Kidney (tissue), 22 donors: ENCODE measurements at places on chromosomes 2 and 18. TPM values are rescaled to one million over a fixed set of nuclear protein-coding genes. Genes with fewer than 3 reads are reported as not detected.

DNA sequence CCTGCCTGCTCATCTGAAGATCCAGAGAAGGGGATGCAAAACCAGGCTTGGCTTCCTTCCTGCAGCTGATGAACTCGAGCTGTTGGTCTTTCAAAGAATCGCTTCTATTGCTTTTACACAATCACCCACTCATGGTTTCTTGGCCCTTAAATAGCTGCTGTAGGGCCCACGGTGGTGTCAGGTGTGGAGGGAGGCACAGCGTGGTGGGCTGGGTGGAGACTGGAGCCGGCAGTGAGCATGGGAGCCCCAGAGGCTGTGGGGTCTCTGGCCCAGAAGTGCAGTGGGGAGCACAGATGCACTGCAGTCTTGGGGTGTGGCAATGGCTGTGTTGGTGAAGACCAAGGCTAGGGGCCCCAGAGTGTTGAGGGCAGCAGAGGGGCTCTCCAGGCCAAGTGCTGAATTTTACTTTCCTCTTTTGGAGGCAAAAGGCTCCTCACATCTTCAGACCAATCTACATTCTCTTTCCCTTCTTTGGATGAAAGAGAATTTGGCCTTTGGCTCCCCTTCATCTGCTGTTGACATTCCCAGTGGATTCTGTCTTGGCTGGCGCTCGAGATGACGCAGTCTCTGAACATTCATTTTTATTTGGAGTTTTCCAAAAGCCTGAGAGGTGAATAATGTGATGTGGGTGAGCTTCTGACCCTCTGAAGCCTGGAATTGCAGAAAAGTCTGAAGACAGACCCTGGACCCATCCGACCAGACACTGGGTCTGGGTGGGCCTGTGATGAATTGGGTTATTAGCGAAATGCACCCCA, 70.1 kb upstream of the ASB18 start:
- H3K36me3 ChIP-seq: no peaks in the 10 kb centered on the region
- H3K27ac ChIP-seq: no peak overlapping the region
- no peak overlapping the region for H3K4me3 ChIP-seq
- no peak for DNase-seq
- H3K4me1 ChIP-seq: peaks cover 5% of the 10 kb centered on the region

GRCh38 chr2:133941666-133942065, 312.2 kb upstream of the MGAT5 start:
- H3K36me3 ChIP-seq: no peaks in the 10 kb centered on the region
- H3K4me3 ChIP-seq: no peak overlapping the region
- no peak overlapping the region for H3K27ac ChIP-seq
- no peaks in the 10 kb centered on the region for H3K27me3 ChIP-seq
- no peak for DNase-seq
- no peaks in the 10 kb centered on the region for H3K4me1 ChIP-seq

DNA sequence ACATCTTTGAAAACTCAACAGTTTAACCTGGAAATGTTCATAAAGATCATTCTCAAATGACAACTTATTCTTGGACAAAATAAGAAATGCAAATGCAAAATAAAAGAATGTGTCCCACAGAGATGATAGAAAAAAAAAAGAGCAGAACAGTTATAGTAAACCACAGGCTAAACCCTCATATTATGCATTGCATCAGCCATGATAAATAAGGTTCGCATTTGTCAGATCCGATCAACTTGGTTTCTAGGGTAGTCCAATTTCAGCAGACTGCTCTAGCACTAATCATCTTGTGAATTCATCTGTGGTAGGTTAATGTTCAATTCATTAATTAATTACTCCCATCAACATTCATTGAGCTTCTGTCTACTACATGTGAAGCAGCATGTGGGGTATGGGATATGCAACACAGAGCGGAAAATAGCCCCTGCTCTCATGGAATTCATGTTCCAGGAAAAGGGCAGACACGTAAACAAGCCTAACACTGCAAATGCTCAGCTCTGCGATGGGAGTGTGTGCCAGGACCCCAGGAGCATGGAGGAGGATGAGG, 316.2 kb upstream of the REV1 start:
- no peaks in the 10 kb centered on the region for H3K36me3 ChIP-seq
- H3K4me3 ChIP-seq: no peak overlapping the region
- no peaks in the 10 kb centered on the region for H3K4me1 ChIP-seq
- no peak for DNase-seq

- H3K4me1 ChIP-seq: no peaks in the 10 kb centered on the region
- H3K4me3 ChIP-seq: no peak overlapping the region
- no peaks in the 10 kb centered on the region for H3K27me3 ChIP-seq
Measured at GRCh38 chr2:37582481-37583220, 88.8 kb downstream of the CDC42EP3 start.

The RNF152 gene
- total RNA-seq: 45.0 TPM

The TSPYL6 gene
- not detected for total RNA-seq

- H3K4me1 ChIP-seq: no peaks in the 10 kb centered on the region
- no peak overlapping the region for H3K27ac ChIP-seq
- H3K36me3 ChIP-seq: no peaks in the 10 kb centered on the region
- no peaks in the 10 kb centered on the region for H3K27me3 ChIP-seq
Measured at GRCh38 chr2:196452758-196453157, 186.8 kb upstream of the CCDC150 start.

GRCh38 chr18:35095983-35096676, 54.9 kb downstream of the MAPRE2 start:
- peaks cover 2% of the 10 kb centered on the region for H3K36me3 ChIP-seq
- no peak for DNase-seq
- H3K4me1 ChIP-seq: no peaks in the 10 kb centered on the region
- no peaks in the 10 kb centered on the region for H3K27me3 ChIP-seq
- no peak overlapping the region for H3K27ac ChIP-seq
- H3K4me3 ChIP-seq: no peak overlapping the region

The CROCC2 gene
- total RNA-seq: 0.13 TPM

GRCh38 chr2:237603718-237604362, 13.3 kb upstream of the RAB17 start:
- H3K27me3 ChIP-seq: no peaks in the 10 kb centered on the region
- H3K27ac ChIP-seq: peak overlapping the region; percentile 70
- H3K4me1 ChIP-seq: no peaks in the 10 kb centered on the region
- H3K36me3 ChIP-seq: no peaks in the 10 kb centered on the region

GRCh38 chr2:58182527-58182926, 58.6 kb downstream of the FANCL start:
- no peak overlapping the region for H3K27ac ChIP-seq
- H3K4me3 ChIP-seq: no peak overlapping the region
- H3K27me3 ChIP-seq: no peaks in the 10 kb centered on the region
- H3K4me1 ChIP-seq: no peaks in the 10 kb centered on the region
- no peak for DNase-seq
- H3K36me3 ChIP-seq: no peaks in the 10 kb centered on the region

The UGT1A8 gene
- total RNA-seq: not detected

The GREB1 gene
- total RNA-seq: 0.98 TPM

DNA sequence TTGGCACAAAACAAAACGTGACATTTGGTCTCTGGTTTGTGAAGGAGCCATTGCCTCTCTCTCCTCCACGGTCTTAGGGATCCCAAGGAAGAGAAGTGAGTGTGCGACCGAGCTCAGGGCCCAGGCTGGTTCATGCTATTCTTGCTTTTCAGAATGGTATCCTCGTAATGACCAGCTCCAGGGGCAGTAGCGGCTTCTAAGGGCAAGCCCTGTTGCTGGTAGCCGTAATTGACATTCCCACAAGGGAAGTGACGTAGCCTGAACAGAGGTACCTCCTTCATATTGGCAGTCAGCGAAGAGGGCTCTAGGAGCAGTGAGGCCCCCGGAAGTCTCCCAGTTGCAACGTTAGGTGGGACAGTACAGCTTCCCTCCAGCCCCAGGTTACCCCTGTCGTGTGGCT, 77.9 kb downstream of the CLIP4 start:
- no peak overlapping the region for H3K4me3 ChIP-seq
- DNase-seq: no peak
- H3K27me3 ChIP-seq: no peaks in the 10 kb centered on the region
- no peaks in the 10 kb centered on the region for H3K4me1 ChIP-seq
- no peak overlapping the region for H3K27ac ChIP-seq

- no peaks in the 10 kb centered on the region for H3K36me3 ChIP-seq
- H3K4me1 ChIP-seq: peaks cover 3% of the 10 kb centered on the region
- H3K27ac ChIP-seq: no peak overlapping the region
Measured at GRCh38 chr2:241036964-241037421, 38.6 kb downstream of the SNED1 start.

- H3K36me3 ChIP-seq: no peaks in the 10 kb centered on the region
- no peak overlapping the region for H3K27ac ChIP-seq
- DNase-seq: no peak
- no peaks in the 10 kb centered on the region for H3K27me3 ChIP-seq
- no peak overlapping the region for H3K4me3 ChIP-seq
- no peaks in the 10 kb centered on the region for H3K4me1 ChIP-seq
Measured at GRCh38 chr2:173982918-173983317, 17.7 kb upstream of the SP3 start.

The GAD1 gene
- total RNA-seq: 1.1 TPM

The FBLN7 gene
- total RNA-seq: 4.6 TPM

The ACMSD gene
- total RNA-seq: 44.0 TPM

DNA sequence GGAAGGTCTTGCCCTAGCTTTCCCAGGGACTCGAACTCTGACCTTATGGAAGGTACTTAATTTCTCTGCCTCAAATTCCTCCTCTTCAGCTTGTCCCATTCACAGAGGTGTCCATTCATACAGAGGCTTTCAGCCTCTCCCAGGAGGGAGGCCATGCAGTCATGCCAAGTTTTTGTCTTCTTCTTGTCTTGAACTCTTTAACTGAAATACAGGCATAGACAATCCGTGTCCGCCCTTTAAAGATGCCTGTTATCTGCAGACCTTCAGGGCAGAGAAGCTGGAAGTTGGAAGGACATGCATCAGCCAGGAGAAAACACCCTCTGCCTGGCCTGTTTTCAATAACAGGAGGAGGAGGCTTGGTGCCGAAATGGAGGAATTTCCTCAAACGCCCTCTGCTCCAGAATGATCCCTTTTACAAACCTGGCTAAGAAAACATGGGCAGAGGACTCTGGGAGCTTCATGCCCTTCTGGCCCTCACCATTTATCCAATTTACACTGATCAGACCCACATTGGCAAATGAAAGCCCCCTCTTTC, 308.3 kb downstream of the MYCN start:
- H3K4me1 ChIP-seq: no peaks in the 10 kb centered on the region
- no peak overlapping the region for H3K4me3 ChIP-seq
- DNase-seq: no peak
- H3K36me3 ChIP-seq: no peaks in the 10 kb centered on the region
- no peak overlapping the region for H3K27ac ChIP-seq
- no peaks in the 10 kb centered on the region for H3K27me3 ChIP-seq

- no peaks in the 10 kb centered on the region for H3K4me1 ChIP-seq
- no peaks in the 10 kb centered on the region for H3K27me3 ChIP-seq
- H3K27ac ChIP-seq: no peak overlapping the region
- DNase-seq: peak; percentile 38
- no peaks in the 10 kb centered on the region for H3K36me3 ChIP-seq
- H3K4me3 ChIP-seq: no peak overlapping the region
Measured at GRCh38 chr2:237260039-237260620, 153.8 kb downstream of the COL6A3 start.

DNA sequence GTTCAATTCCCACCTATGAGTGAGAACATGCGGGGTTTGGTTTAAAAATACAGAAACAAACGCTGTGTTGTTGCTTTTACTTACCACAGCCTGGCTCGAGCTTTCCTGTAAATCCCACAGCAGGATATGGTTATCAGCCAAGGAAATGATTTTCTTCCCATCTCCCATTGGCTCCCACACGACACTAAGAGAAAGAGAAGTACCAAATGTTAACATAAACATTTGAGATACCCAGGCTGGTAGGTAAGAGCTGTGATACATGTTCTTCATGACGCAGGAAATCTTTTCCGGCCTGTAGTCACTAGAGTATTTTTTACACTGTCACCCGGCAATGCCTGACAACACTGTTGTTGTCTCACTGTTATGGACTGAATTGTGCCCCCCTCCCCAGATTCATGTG, 163.6 kb downstream of the EIPR1 start:
- no peak overlapping the region for H3K4me3 ChIP-seq
- H3K4me1 ChIP-seq: no peaks in the 10 kb centered on the region

DNA sequence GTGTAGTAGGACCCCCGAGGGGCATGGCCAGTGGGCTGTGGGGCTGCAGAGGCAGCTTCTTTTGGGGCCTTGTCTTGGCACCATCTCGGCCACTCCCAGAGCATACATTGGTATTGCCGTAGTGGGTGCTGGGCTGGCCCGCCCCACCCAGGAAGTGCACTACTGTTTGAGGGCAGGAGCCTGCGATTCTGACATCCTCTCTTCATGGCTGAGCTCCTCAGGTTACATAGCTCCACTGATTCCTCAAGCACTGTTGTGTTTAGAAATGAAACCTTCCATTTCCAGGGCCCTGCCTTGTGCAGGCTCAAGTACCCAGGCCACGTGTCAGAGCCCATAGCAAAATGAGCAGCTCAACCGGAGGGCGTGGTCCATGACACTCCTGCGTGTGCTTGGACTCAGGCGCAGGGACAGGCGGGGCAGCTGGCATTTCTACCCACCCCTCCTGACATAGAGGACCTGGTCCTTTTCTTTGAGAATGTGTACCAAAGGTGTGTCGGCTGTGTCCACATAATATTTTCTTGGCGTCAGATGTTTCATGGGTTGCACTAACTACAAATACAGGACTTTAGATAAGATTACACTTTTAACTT, 67.9 kb downstream of the DGKD start:
- H3K4me1 ChIP-seq: peaks cover 10% of the 10 kb centered on the region
- no peak overlapping the region for H3K4me3 ChIP-seq

The SCN7A gene
- 3.6 TPM for total RNA-seq

DNA sequence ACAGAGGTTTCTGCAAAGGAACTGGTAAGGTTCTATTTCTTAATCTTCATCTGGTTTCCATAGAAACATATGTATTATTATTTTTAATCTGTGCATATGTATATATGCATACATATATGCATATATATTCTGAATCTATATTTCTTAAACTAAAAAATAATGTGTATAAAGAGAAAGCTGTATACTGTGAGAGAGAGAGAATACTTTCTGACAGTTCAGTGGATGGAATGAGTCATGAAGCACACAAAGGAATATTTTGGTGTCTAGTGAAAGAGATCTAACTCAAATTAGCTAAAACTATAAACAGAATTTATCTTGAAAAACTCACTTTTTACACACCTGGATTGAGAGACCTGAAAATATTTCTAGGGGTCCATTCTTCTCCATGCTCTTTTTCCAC, 1929.3 kb upstream of the LRRTM1 start:
- H3K4me1 ChIP-seq: no peaks in the 10 kb centered on the region
- DNase-seq: no peak
- H3K27me3 ChIP-seq: no peaks in the 10 kb centered on the region
- H3K4me3 ChIP-seq: no peak overlapping the region
- no peak overlapping the region for H3K27ac ChIP-seq
- H3K36me3 ChIP-seq: no peaks in the 10 kb centered on the region

DNA sequence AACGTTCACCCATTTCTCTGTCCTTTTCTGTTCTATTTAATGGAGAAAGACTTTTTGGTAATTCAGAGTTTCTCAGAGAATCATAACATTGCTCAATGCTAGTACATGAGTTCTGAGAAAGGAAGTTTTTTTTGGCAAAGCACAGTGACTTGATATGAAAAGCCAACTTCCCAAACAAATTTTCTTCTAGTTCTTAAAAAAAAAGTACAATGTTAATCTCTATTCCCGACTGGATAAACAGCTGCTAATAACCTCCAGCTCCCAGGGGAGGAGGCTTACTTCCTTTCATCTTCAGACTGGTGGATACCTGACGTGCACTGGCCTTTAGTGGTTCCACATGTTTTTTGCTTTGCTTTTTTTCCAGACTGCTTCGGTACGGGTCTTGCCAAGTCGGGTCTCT, 284.6 kb upstream of the CCDC68 start:
- H3K4me3 ChIP-seq: no peak overlapping the region
- peak; percentile 40 for DNase-seq
- H3K36me3 ChIP-seq: no peaks in the 10 kb centered on the region
- peaks cover 6% of the 10 kb centered on the region for H3K4me1 ChIP-seq
- H3K27me3 ChIP-seq: no peaks in the 10 kb centered on the region
